ENCODE measurements at places on chromosomes 1 and 21.

DNA sequence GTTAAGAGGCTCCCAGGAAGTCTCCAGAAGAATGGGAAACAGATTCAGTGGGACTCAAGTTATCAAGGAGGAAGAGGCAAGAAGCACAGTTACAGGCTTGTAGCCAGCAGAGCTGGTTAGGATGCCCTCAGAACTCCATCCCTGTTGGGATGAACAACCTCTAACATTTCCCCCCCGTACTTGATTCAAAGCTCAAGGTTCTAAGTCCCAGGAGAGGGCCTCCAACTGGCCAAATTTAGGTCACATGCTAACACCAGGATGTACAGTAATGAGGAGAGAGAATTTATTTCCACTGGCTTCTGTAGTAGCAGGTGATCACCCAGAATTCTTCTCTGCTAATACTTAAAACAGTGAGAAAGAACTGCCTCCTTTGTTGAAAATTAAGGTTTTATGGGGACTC lies 22.3 kb upstream of the HSPA13 start:
- DNase-seq, result no peak

DNA sequence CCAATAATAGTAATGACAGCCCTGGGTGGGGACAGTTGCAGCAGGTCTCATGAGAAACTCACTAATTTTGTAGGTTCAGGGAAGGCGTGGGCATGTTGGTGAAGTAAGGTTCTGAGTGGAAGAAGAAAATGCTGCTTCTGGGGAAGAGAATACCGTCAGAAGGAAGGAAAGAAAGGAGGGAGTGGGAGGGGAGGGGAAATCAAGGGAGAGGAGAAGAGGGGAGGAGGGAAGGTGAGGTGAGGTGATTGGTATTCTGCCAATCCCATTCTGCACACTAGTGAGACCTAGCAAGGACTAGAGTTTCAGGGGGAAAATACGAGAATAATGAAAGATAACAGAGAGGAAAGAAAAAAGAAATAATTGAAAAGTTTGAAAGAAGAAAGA lies 32.4 kb upstream of the MGST3 start:
- no peak for DNase-seq

GRCh38 chr1:27033043-27033746 lies 20.5 kb upstream of the TENT5B start:
- no peak for DNase-seq

- DNase-seq, result no peak
Observed at GRCh38 chr1:101137144-101138126, 99.4 kb upstream of the S1PR1 start.

DNA sequence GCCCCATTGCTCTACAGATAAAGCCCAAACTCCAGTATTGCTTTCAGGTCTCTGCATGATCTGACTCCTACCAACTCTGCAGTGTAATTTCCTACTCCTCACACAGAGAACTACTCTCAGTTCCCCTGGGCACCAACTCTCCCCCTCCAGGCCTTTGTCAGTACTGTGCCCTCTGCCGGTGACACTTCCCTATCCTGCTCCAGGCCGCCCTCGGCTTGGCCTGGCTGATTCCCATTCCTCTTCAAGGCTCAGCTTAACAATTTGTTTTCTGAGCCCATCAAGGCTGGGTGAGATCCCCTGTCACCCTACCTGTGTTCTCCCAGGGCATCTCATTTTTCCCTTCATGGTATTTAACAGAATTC lies 2.6 kb downstream of the SLAMF8 start:
- DNase-seq, result no peak

GRCh38 chr1:15803380-15803779 lies 4.1 kb downstream of the UQCRHL start:
- no peak for DNase-seq

DNA sequence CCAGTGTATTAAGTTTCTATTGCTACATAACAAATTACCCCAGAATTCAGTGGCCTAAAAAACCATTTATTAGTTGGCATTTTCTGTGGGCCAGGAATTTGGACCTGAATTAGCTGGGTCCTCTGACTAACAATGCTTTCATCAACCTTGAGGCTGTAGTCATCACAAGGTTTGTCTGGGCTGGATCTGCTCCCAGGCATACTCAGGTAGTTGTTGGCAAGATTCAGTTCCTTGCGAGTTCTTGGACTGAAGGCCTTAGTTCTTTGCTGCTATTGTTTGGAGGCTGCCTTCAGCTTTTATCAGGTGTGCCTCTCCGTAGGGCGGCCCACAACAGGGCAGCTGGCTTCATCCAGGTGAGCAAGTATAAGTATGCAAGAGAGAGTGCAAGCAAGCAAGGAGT lies 31.4 kb upstream of the DEPDC1 start:
- DNase-seq, result no peak

DNA sequence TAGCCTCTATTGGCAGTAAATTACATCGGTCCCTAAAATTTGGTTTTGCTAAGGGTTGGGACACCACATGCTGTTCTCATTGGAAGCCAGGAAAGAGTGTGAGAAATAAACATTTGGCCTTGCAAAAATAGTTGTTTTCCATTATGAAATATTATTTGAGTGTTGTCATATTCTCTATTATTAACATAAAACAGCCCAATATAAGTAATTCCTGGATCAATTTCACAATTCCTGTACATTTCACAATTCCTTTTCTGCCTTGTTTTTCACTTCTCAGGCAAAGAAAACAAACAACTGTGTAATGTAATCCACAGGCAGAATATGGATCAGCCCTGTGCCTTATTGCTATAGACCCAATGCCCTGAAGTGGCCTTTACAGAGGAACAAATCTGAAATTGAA lies 40.5 kb downstream of the C1orf87 start:
- DNase-seq, result no peak

- DNase-seq, result no peak
Observed at GRCh38 chr1:163275222-163275621, 46.5 kb upstream of the NUF2 start.

GRCh38 chr1:176858433-176858916 lies 306.0 kb downstream of the ASTN1 start:
- no peak for DNase-seq

DNA sequence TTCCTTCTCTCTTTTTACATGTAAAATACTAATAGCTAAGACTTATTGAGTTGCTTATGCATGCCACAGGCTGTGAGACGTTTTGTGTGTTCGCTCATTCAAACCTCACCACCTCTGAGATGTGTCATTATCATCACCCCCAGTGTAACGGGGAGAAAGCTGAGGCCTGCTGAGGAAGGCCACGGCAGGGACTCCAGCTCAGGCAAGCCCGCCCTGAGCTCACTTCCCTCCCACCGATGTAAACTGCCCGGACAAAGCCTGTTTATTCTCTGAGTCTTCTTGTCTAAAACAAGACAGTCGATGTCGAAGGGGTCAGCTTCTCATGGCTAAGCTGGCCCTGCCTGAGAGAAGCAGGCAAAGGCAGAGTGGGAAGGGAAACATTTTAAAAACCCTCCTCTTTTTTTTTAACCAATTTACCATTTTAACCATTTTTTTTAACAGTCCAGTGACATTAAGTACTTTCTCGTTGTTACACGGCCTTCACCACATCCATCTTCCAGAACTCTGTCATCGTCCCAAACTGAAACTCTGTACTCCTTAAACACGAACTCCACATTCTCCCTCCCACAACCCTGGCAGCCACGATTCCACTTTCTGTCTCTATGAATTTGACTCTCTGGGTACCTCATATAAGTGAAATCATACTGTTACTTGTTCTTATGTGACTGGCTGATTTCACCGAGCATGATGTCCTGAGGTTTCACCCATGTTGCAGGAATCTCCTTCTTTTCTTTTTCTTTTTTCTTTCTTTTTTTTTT lies 204.8 kb upstream of the GALNT2 start:
- no peak for DNase-seq

DNA sequence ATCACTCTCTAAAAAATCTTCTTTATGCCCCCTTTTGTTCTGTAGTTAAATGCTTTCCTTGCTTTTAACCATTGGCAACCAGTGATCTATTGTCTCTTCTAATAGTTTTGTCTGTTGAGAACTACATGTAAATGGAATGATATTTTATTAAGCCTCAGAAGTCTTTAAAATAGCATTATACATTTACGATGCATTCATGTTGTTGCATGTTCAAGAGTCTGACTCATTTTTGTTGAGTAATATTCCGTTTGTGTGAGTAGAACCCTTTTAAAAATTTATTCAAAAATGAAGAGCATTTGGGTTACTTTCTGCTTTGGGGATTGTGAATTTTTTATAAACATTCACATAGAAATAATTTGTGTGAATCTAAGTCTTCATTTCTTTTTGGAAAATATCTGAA lies 1352.9 kb downstream of the NCAM2 start:
- DNase-seq, result no peak

GRCh38 chr1:220113136-220113695 lies 19.3 kb downstream of the IARS2 start:
- no peak for DNase-seq

GRCh38 chr1:17575797-17576518 lies 36.5 kb downstream of the ARHGEF10L start:
- no peak for DNase-seq

GRCh38 chr1:97764991-97765390 lies 155.8 kb downstream of the DPYD start:
- no peak for DNase-seq

DNA sequence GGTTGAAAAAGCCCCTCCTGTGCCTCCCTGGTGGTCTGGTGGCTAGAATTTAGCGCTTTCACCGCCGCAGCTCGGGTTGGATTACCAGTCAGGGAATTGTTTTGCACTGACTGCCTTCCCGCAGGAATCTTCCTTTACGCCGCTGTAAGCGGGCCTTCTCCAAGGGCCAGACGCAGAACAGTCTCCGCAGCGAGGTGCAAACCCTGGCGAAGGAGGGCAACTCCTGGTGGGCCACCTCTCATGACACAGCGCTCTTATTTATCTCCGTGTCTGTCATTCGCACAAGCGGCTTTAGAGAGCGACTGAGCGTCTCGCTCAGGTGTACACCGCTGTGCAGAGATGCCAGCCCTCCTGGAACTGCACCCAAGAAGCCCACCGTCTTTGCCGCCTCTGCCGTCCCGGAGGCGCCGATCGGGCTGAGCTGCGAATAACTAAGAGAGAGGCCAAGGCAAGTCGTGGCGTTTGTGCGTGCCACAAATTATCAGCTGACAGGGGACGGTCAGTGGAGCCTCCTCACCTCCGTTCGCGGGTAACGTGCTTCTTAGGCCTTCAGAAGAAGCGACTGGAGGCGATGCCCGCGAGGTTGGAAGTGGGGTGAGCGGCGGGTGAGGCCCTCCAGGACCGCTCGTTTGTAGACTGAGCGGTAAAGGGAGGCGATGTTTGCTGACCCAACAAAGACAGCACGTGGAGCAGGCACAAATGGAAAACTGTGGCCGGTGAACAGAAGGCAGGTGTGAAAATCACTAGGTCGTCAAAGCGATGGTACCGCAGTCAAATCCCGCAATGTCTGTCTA lies 93.5 kb downstream of the PRKAB2 start:
- DNase-seq, result no peak

DNA sequence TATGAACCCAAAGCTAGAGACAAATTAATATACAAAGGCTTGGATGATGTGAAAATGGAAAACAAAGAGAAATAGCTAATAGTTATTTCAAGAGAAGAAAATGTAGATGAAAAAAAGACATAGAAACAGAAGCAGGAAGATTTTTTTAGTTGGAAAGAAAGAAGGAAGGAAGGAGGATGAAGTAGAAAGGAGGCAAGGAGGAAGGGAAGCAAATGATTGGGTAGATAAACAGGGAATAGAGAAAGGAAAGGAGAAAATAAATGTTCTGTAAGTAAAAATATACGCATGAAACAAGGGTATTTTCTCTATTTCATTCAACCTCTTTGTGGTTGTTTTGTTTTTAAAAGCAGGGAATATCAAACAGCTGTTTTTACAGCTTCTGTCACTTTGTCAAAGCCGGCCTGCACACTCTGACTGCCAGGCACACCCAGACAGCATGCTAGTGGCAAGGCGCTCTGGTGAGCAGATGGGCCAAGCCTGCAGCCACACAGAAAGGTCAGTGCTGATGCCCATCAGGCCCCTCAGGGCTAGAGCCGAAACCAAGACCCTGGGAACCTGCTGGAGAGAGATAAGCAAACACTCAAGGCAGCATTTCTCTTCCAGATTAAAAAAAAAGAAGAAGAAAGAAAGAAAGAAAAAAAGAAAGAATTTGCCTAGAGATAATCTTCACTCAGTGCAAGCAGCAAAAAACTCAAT lies 72.9 kb upstream of the CTTNBP2NL start:
- no peak for DNase-seq

DNA sequence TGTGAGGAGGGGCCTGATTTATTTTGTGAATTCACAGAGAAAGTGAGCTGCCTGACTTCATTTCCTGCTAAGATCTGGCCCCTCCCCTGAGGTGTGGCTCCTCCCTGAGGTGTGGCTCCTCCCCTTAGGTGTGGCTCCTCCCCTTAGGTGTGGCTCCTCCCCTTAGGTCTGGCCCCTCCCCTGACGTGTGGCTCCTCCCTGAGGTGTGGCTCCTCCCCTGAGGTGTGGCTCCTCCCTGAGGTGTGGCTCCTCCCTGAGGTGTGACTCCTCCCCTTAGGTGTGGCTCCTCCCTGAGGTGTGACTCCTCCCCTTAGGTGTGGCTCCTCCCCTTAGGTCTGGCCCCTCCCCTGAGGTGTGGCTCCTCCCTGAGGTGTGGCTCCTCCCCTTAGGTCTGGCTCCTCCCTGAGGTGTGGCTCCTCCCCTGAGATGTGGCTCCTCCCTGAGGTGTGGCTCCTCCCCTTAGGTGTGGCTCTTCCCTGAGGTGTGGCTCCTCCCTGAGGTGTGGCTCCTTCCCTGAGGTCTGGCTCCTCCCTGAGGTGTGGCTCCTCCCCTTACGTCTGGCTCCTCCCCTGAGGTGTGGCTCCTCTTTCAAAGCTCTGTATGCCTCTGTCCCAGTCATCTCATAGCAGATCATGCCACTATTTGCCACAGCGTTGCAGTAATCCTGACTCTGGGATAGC lies 26.9 kb upstream of the LRRC3 start:
- no peak for DNase-seq

DNA sequence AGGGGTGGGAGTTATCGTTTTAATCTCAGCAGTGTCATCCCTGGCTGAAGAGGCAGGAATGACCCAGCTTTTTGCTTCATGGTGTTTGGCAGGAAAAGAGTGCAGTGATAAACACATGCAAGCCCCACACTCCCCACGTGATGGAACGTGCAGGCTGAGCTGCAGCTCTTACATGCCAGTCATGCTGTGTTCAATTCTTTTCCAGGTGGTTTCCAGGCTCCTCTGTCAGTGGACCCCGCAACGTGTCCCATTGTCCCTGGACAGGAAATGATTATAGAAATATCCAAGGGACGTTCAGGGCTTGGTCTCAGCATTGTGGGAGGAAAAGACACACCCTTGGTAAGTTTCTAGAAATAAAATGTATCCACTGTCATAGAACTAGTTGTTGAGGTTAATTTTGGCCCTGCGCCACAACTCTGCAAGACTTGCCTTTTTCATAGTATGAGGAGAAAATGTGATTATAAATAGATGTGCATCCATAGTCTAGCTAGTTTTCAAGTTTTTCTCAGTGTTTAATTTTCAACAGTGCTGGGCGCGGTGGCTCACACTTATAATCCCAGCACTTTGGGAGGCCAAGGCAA lies 110.2 kb upstream of the L1TD1 start:
- no peak for DNase-seq

All from SJSA1 (cell line).